ENCODE measurements at places on chromosomes 7 and 10.

- DNase-seq = no peak
Measured at GRCh38 chr7:138746073-138746472, 44.9 kb upstream of the SVOPL start.

DNA sequence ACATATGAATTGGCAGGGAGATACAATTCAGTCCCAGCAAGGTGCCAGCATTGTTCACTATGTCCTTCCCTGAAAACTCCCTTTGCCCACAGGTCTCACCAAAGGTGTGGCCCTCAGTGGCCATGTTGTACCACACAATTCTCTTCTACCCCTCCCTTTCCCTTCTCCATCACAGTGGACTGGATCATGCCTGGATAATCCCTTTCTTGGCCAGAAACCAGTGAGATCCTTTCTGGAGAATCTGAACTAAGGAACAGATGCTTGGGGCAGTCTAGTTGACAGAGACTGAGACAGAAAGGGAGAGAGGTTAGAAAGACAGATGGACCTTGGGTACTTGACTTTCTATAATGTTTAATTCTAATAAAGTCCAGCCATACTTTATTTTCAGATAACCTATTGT, 9.5 kb downstream of the NMT2 start:
- no peak for DNase-seq

- DNase-seq = no peak
Measured at GRCh38 chr10:14191871-14192270, 138.9 kb downstream of the FRMD4A start.

DNA sequence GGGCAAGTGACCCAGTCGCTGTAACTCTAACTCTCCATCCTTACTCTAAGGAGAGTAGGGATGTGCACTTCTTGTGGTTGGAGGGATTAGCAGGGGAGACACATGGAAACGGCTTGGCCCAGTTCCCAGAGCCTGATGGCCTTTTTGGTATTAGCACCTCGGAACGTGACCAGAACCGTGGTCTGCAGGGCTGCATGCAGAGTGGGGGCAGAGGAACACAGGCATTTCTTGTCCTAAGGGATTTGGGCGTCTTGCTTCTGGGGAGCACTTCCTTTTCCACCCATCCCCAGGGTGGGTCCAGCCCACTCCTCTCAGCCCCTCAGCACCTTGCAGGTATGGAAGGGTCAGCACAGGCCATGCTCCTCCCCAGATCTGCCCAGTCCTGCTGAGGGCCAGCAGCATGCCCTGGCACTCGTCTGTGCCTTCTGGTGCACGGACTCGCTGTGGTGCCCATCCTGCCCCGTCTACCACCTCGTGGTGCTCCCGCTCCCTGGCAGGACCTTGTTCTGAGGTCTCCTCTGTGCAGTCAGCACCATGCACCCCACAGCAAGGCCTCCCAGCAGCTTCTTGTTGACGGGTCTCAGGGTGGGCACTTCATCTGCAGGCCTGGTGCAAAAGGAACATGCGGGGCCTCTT, 109.6 kb downstream of the ACTR3B start:
- DNase-seq = no peak

DNA sequence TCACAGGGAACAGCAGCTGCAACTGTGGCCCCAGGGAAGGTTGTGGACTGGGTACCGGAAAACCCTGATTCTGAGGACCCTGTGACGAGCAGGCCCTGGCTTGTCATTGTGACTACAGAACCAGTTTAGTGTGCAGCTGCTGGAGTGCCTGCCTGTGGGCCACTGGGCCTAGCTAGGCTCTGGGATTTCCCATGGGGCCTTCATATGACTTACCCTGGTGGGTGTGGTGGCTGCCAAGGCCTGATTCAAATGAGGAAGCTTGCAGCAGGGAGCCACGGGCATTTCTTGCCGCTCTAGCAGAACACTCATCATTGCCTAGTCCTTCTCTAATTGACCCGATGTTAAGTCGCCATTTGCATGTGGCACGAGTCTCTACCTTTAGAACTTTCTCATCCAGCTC, 14.7 kb upstream of the CAMK2G start:
- DNase-seq = no peak

DNA sequence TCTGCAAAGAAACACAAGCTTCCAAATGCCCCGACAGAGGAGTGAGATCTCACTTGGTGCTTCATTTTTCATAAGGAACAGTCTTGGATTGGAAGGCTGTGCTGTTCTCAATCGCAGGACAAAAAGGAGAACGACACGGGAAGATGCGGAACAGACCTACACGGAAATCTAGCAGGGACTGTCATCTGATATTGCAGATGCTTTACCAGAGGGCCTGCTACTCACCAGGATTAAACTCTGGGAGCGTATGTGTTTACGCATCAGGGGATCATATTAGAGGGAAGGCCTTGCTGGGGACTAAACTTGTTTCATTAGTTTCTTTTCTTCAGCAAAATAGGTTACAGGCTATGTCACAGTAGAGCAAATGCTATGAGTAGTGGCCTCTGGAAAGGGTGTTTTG, 82.8 kb upstream of the EEPD1 start:
- DNase-seq = no peak

DNA sequence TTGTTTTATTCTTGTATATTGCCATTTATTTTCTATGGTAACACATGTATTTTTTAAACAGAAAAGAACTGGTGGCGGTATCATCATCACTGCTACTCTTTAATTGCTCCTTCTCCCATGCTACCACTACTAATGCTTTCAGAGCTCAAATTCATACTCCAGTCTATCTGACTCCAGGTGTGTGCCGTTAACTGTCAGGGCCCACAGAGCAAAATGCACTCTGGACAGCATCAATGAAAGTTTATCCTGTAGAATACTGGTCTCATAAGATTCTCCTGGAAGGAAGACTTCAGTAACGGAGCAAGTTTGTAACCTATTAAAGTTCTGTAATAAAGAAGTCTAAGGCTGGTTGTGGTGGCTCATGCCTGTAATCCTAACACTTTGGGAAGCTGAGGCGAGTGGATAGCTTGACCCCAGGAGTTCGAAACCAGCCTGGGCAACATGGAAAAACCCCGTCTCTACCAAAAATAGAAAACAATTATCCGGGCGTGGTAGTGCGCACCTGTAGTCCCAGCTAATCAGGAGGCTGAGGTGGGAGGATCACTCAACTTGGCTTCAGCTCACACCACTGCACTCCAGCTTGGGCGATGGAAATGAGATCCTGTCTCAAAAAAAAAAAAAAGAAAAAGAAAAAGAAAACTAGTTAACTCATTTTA, 18.4 kb downstream of the ZNRF2 start:
- no peak for DNase-seq

DNA sequence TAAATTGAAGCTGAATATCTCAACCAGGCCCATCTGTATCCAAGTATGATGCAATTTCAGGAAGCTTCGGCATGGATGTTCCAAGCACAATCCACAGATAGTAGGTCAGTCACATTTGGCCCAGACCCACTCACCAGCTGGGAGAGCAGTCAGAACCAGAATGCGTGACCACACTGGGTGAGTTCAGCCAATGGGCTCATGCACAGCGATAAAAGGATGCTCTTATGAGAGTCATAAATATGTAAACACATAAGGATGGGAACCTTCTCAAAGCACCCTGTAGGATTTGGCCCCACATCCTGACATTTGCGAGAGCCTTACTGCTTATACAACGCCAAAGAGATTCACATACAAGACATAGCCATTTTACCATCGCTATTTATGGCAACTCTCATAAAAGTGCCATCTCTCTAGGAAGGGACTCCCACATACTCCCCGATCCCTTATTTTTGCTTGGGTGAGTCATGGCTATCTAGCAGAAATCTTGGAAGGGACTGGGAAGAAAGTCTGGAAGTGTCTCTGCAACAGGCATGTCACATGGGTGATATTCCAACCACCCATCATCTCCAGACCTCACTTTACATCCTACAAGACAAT, 3.0 kb downstream of the AFAP1L2 start:
- DNase-seq = no peak

DNA sequence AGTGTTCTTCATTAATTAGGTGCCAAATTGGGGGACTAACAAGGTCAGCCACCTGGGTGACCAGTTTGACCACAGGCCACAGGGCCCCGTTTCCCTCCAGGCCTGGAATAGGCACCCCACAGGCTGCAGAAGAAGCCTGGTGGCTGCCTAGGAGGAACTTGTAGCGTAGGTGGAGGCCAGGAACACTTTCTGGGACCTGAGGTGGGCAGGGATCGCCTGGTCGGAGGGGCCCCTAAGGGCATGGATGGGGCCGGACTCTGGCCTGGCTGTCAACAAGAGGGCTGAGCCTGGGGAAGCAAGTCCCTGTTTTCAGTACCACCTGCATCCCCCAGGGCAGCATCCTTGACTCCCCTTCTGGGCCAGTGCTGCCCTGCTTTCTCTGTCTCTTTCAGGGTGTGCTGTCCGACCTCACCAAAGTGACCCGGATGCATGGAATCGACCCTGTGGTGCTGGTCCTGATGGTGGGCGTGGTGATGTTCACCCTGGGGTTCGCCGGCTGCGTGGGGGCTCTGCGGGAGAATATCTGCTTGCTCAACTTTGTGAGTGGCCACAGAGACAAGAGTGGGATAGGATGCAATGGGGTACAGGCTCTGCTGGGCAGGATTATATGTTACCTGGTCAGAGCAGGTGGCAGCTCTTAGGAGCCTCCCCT, 30.7 kb upstream of the SH2D4B start:
- no peak for DNase-seq

DNA sequence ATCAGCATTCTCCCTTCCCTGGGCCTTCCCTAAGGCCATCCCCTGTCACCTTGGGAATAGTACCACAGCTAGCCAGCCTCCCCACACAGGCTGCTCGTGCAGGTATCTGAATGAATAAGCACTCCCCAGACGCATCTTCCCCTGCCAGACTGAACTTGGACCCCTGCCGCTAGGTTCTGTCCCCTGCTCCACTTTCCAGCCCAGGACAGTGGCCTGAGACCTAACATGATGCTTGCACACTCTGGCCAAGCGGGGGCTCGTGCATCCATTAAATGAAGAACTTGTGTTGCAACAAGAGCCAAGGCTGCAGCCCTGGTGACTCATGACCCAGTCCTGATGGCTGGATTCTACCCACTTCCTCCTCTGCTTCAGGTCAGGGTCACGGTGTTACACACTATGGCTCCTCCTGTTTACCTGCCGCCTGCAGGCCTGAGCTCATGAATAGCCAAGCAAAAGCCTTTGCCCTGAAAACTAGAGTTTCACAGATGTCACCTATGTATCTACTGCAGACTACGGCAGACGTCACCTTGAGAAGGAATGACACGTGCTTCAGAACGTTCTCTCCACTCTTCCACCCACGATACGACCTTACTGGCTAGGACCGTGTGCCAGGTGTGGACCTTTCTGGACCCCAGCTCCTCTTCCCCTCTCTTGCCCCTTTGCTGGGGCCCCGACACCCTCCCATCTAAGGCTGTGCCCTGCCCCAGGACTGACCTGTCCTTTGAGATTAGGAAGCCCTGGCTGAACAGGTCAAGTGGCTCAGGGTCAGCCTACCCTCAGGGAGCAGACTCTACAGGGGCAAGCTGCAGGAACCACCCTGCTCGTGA, 6.5 kb downstream of the ASB13 start:
- DNase-seq = peak; percentile 23

DNA sequence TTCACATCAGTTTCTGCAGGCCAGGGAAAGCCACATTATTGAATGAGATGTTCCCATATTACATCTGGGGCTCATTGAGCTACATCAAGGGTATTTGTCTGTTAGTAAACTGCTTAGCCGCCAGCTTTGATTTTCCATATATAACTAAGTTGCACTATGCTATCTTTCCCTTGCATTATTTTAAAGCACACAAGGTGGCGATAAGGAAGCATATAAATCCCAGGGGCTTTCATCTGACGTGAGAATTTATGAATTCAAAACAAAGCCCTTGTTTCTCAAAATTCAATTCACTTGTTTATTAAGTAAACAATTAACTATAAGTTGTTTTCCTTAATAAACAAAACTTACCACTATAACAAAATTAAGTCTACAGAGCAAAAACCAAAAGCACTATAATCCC, 334.1 kb upstream of the TPK1 start:
- no peak for DNase-seq

- DNase-seq = no peak
Measured at GRCh38 chr10:117884093-117884492, 162.6 kb downstream of the RAB11FIP2 start.

GRCh38 chr7:359226-359765, 69.3 kb downstream of the FOXL3 start:
- DNase-seq = no peak

- DNase-seq = no peak
Measured at GRCh38 chr10:61280303-61280702, 172.9 kb downstream of the TMEM26 start.

- DNase-seq = no peak
Measured at GRCh38 chr7:86768967-86769760, 125.5 kb downstream of the GRM3 start.

DNA sequence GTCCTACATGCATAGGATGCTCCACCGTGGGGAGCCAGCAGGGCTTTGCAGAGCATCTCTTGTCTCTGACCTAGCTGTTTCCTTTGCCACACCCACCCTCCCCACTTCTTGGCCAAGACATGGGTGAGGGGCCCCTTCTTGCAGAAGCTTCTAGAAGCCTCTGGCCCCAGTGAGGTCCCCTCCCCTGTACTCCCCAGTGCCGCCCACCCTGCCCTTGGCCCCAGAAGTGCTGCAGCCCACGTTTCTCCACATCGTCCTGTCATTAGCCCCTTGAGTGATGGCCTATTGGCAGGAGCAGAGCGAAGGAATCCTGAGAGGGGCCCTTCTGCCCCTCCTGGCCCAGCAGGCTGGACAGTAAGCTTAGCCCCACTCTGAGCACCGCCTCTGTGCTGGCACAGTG, 43.7 kb downstream of the ALOX5 start:
- DNase-seq = no peak

DNA sequence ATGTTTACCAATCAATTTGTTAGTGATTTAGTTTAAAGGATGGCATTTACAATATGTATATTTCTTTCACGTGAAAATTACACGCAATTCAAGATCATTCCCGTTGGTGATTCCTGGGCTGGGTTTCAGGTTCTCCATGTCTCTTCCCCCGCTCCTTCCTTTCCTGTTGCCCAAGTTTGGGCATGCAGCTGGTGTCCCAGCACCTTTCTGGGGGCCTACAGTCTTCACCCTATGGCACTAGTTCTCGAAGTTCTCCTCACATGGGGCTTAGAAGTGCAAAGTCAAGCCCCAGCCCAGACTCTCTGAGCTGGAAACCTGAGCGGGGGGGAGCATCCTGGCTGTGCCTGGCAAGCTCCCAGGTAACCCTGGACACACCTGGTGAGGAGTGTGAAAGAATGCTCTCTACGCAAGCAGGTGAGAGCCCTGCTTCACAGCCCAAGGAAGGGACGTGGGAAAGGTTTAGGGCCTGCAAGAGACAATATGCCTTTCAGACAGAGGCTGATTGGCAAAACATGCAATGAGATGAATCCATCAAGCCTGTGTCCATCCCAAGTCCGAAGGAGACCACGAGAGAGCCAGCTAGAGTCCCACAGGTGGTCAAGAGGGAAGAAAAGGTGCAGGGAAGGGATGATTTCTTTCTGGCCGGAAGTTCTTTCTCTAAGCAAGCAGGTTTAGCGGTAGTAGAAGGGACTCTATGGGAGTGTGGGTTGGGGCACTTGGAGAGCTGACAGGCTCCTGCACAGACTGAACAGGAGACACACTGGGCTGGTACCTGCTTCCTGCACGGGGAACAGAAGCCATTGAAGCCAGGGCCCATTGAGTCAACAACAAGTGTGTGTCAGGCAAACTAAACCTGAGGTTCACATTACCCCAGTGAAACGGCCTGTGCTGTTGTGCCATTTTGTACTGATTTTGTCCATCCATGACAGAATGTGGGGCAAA, 131.1 kb downstream of the ADARB2 start:
- no peak for DNase-seq

All from esophagus squamous epithelium (tissue), 5 donors.